Glutamatergic neuron (in vitro differentiated cells): ENCODE measurements at places on chromosomes 7 and 10. TPM values are rescaled to one million over a fixed set of nuclear protein-coding genes. Genes with fewer than 3 reads are reported as not detected.

The KIF11 gene
- total RNA-seq, result 7.2 TPM

The FGL2 gene
- not detected for total RNA-seq

The KCND2 gene
- 1.2 TPM for total RNA-seq

The FAM204A gene
- total RNA-seq, result 43.6 TPM

The FGF8 gene
- total RNA-seq, result 1.1 TPM

The STEAP2 gene
- 0.59 TPM for total RNA-seq

The WNT8B gene
- total RNA-seq, result not detected

The ATOH7 gene
- 0.86 TPM for total RNA-seq

The ZNF853 gene
- total RNA-seq, result 5.5 TPM

The MACC1 gene
- 0.29 TPM for total RNA-seq

The SPDYE9 gene
- 0.25 TPM for total RNA-seq

The SRRM3 gene
- total RNA-seq, result 154 TPM

The DRGX gene
- 65.2 TPM for total RNA-seq

The ZCWPW1 gene
- 1.8 TPM for total RNA-seq

The HOXA6 gene
- total RNA-seq, result not detected

The NRP1 gene
- total RNA-seq, result 100 TPM

The INSYN2A gene
- total RNA-seq, result 1.7 TPM

The AS3MT gene
- 8.3 TPM for total RNA-seq

The CRHR2 gene
- 2.4 TPM for total RNA-seq
